ENCODE measurements at places on chromosomes 16 and 17.

DNA sequence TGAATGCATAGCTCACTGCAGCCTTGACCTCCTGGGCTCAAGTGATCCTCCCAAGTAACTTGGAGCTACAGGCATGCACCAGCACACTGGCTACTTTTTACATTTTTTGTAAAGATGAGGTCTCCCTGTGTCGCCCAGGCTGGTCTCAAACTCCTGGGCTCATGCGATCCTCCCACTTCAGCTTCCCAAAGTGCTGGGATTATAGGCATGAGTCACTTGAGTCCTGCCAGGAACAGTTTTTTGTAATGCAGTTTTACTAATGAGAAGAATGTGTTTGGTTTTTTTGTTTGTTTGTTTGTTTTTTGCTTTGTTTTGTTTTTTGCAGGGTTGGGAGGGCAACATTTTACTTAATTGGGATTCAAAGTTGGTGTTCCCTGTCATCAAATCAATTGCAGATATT, 22.2 kb downstream of the SOST start:
- DNase-seq, result no peak

DNA sequence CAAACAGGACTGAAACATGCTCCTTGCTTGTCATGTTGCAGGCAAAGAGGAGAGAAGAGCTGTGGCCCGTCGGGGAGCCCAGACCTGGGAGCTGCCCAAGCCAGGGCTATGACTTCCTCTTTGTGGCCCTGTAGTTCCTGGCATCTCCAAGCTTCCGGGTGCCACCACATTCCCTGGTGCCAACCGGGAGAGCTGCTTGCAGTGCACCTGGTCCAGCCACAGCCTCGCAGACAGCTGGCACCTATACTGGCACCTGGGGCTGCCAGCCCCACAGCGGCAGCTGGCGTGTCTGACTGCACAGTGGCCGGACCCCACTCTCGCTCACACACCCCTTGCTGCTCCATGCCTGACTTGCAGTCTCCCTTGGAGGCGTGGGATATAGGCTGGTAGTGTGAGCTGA, 37.1 kb upstream of the FOXJ1 start:
- no peak for DNase-seq

DNA sequence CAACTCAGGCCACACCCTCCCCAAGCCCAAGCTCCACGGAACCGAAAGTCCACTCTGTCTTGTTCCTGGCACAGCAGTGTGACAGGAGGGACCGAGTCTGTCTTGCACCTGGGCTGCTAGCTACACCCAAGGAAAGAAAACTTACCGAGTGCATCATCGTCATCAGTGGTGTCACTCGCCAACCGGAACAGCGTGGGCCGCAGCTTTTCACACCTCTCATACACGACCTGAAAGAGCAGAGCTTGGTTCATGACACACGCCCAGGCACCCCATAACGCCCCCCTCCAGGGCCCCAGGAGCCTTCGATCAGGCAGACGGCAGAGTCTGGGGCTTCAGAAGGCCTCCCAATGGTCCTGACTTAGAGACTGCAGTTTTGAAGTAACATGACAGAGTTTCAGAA, 27.5 kb downstream of the GGA2 start:
- DNase-seq, result no peak

GRCh38 chr16:1265090-1265630, 9.3 kb downstream of the TPSD1 start:
- DNase-seq, result no peak

DNA sequence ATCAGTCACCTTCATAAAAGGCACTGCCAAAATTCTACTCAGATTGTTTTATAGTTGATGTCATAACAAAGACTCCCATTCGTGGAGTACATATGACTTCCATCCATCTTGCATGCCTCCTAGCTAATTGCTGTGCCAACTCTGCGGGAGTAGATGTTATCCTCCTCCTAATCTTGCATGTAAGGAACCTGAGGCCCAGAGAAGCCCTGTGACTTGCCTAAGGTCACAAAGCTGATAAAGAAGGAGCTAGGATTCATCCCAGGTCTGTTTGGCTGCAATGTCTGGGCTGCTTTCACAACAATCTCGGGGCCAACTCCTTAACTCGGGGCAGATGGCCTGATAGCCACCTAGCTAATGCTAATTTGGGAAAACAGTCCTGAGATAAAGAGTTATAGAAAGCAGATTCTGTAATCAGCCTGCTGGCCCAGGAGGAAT, 87.3 kb downstream of the YPEL2 start:
- no peak for DNase-seq

DNA sequence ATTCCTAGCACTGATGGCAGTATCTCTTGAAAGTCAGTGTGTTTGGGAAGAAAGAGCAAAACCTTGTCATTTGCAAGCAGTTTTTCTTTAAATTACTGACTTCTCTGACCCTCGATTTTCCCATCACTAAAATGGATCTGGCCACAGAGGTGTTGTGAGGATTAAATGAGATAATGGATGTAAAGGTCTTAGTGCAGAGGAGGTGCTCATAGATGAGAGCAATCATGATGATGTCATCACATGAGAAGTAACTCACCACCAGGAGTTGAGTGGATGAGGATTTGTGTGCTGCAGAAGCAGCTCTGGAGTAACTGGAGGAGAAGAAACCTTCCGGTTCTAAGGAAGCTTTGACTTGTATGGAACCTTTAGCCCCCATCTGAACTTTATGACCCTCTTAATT, 30.6 kb downstream of the PITPNM3 start:
- no peak for DNase-seq

- DNase-seq, result no peak
These were observed 23.0 kb upstream of the NSRP1 start for GRCh38 chr17:30093463-30094147.

DNA sequence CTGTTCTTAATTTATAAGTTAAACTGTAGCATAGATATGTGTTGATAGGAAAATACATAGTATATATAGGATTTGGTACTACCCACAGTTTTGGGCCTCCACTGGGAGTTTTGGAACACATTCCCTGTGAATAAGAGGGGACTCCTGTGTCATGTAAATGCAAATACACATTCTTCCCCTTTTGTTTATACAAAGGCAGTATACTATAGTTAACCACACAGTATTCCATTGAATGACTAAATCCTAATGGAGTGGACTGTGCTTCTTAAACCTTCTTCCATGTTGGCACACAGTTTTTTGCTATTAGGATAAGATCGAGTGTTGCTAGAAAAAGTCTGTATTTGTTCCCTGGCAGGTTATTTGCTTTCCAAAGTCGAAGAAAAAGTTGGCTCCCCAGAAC, 22.2 kb downstream of the TAC4 start:
- no peak for DNase-seq

DNA sequence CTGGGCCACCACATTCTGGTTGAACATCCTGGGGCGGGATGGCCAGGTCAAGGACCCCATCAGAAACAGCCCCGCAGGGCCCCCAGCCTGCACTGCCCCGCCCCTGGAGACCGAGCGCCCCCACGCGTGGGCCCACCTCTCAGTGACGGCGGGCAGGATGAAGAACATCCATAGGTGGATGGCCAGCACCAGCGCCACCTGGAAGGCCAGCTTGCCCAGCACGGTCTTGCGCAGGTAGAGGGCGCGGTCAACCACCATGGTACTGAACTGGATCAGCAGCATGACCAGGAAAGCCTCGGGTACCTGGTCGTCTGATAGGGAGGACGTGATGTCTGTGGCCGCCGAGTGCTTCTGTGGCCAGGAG, 13.6 kb downstream of the CTU2 start:
- DNase-seq, result no peak

- no peak for DNase-seq
These were observed 35.2 kb downstream of the NXN start for GRCh38 chr17:944266-944826.
